IMR-90 (cell line): ENCODE measurements at places on chromosomes 11 and 22. TPM values are rescaled to one million over a fixed set of nuclear protein-coding genes. Genes with fewer than 3 reads are reported as not detected.

Gene RAB36
- 2.5 and 3.6 TPM in 2 replicates for total RNA-seq

Gene FGF19
- not detected in 2 replicates for total RNA-seq

Gene HTR3A
- not detected in 2 replicates for total RNA-seq

Gene SLC17A6
- not detected in 2 replicates for total RNA-seq

Gene TH
- total RNA-seq, result not detected in 2 replicates

Gene CHRM1
- not detected in 2 replicates for total RNA-seq

Gene BIK
- 0.18 and 0.28 TPM in 2 replicates for total RNA-seq

Gene LSP1
- total RNA-seq, result not detected in 2 replicates

Gene IGSF9B
- under 0.01 TPM in 1 of 2 replicates, not detected in the other for total RNA-seq

Gene PNPLA5
- 0.18 TPM in 1 of 2 replicates, not detected in the other for total RNA-seq

GRCh38 chr11:65651589-65652510 lies 10.9 kb downstream of the RELA start:
- peak; percentile 38 for DNase-seq

DNA sequence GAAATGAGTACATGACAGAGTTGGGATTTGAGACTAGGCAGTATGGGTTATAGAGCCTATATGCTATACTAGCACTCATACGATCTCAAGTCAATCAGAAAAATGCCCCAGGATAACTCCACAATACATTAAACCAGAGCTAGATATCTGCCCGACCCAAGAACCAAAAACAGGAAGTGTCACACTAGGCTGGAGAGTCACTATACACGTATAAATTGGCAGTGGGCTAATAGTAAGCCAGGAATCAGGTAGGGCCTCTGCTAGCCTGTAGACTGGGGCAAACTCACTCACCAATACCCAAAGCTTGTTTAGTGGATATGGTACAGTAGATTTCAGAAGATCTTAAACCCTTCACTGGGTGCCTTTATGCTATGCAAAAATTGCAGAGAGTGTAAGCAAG lies 16.2 kb upstream of the EIF4G2 start:
- no peak for DNase-seq

DNA sequence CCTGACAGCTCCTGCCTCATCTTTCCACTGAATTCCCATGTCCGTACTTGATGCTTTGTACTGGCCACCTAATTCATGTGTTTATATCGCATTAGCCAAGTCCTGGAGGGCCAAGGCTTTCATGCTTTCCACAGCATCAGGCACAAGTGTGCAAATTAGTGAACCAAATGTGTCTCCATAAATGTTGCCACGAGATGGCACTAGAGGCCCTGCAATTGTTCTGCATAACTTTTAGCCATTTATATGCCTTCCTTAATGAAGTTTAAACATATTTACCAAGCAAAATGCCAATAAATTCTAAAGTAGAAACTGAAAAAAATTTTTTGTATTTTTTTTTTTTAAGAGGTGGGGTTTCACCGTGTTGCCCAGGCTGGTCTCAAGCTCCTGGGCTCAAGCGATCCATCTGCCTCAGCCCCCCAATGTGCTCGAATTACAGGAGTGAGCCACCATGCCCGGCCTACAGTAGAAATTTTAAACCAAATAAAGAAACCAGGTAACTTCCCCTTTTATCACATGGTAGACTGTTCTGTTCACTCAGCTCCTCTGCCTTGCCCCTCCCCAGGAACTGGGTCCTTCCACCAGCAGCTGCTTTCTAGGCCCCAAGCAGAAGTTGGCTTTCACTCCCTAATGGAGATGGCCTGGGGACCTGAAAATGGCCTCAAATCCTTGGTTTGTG lies 20.8 kb upstream of the IL18BP start:
- peak; percentile 57 for DNase-seq

DNA sequence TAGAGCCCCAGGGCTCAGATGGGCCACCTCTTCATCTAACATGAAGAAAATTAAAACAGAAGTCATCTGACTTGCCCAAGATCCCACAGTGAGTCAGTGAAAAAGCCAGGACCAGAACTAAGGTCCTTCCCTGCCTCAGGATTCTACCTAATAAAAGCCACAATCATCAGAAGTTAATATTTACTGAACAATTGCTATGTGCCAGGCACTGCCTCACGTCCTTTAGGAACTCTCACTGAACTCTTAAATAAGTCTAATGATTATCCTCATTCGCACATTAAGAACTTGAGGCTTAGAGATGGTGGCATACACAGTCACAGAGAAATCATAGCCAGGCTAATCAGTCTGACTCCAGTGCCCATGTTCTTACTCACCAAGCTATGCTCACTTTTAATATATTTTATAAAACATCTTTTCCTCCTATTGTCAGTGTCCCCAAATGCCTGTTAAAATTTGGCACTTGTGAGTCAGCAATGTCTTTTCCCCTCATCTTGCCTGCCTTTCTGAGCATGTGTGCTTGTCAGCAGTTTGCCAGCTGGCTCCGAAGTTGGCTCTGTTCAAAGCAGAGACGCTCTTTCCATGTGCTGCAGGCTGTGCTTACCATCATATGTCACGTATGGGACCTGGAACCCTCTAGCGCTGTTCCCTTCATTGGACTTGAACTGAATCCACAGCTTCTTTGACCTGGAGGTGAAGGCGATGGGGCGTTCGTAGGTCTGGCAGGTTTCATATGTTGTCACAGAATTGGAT lies 21.5 kb upstream of the NRIP3 start:
- no peak for DNase-seq

DNA sequence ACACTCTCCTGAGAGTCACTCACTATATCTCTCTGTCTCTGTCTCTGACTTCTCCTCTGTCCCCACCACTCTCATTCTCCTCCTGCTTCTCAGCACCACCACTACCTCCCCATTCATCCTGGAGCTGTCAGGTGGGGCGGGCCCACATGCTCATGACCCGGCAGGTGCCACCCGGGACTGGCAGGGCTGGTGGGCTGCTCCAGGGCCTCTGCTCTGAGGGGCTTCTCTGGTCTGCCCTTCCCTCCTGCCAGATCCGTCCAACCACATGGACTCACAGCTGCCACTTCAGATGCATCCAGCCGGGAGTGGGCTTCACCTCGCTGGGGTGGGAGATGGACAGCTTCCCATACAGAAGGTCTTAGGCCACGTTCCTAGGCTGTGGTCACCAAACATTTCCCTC lies 4.8 kb upstream of the EMID1 start:
- no peak for DNase-seq

DNA sequence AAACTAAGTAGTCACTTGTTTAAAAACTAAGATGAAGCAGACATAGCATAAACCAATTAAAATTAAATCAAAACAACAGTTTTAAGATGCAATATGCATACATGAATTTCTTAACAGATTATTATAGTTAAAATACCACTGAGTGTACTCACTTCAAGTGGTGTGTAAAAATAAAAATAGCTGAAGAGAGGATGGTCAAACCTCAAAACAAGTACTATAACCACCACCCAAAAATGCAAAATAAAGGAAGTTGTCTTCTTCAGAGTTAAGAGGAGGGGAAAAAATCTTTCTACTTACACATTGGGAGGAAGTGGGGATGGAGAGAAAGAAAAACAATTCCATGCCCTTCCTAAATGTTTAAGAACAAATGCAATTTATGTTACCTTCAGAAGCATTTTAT lies 31.9 kb downstream of the RRAS2 start:
- no peak for DNase-seq

DNA sequence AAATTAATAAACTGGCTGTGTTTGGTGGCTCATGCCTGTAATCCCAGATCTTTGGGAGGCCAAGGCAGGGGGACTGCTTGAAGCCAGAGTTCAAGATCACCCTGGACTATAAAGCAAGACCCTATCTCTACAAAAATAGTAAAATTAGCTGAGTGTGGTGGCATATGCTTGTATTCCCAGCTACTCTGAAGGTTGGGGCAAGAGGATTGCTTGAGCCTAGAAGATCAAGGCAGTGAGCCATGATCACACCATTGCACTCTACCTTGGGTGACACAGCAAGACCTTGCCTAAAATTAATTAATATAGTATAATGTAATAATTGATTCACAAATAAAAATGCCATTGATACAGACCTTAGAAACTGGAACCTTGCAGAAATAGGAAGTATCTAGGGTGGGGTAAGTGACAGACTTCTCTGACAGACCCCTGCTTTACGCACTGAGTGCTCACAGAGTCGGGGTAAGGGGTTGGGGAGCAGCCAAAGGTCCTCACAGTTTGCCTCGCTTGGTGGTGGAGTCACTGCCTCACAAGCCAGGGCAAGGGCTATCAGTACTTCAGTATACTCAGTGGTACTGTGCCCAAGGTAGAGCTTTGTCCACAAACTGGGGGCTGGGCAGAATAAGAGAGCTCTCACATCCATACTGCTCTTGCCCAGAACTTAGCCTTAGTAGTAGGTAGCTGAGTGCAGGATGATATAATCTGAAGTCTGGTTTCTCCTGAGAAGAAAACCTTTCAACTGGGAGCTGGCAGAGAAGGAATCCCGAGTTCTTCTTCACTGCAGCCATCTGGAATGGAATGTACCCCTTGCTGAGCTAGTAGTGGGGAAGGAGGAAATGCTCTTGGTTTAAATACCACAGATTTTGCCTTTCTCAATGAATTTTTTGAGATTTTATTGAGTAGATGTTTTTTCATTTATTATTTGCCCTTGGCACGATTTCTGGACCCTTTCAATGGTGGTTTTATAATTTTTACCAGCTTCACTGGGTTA lies 65.5 kb downstream of the EMSY start:
- DNase-seq, result peak; percentile 56

- DNase-seq, result no peak
Observed at GRCh38 chr11:94545264-94546161, 1.8 kb downstream of the FUT4 start.

GRCh38 chr22:23401111-23401909 lies 178.8 kb downstream of the IGLL1 start:
- peak; percentile 75 for DNase-seq

- no peak for DNase-seq
Observed at GRCh38 chr11:108718466-108718865, 53.6 kb downstream of the DDX10 start.

GRCh38 chr11:104649002-104649401 lies 249.3 kb downstream of the CASP12 start:
- DNase-seq, result no peak

DNA sequence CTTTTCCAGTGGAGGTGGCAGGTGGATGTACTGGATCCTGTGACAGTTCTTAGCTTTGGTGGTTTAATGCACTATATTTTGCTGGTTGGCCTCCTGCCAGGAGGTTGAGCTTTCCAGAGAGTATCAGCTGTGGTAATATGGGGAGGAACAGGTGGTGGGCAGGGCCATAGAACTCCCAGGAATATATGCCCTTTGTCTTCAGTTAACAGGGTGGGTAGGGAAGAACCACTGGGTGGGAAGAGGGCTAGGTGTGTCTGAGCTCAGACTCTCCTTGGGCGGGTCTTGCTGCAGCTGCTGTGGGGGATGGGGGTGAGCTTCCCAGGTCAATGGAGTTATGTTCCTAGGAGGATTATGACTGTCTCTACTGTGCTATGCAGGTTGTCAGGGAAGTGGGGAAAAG lies 203.8 kb downstream of the DLG2 start:
- no peak for DNase-seq

DNA sequence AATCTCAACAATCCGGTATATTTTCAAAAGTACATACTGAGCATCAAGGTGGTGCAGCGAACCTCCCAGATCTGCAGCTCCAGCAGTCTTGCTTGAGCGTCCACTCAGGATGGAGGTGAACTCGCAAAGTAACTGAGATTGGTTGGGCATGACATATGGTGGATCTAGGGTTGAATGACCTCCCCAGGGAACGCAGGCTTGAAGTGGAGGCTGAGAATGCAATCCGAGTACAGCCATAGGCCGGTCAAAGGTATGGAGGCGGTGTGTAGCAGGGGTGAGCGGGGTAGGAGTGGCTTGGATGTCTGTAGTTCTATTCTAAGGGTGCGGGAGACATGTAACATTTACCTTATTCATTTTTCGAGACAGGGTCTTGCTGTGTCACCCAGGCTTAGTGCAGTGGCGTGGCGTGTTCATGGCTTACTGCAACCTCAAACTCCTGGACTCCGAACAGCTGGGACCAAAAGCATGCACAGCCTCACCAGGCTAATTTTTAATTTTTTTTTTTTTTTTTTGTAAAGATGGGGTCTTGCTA lies 631 bp upstream of the C22orf39 start:
- peak; percentile 43 for DNase-seq

- no peak for DNase-seq
Observed at GRCh38 chr11:73245461-73245860, 26.7 kb upstream of the P2RY6 start.

GRCh38 chr11:55701429-55701828 lies 39.4 kb downstream of the OR4C6 start:
- no peak for DNase-seq

- no peak for DNase-seq
Observed at GRCh38 chr11:124987096-124987495, 33.1 kb downstream of the CCDC15 start.

- DNase-seq, result no peak
Observed at GRCh38 chr22:30186041-30186440, 60.5 kb downstream of the LIF start.

DNA sequence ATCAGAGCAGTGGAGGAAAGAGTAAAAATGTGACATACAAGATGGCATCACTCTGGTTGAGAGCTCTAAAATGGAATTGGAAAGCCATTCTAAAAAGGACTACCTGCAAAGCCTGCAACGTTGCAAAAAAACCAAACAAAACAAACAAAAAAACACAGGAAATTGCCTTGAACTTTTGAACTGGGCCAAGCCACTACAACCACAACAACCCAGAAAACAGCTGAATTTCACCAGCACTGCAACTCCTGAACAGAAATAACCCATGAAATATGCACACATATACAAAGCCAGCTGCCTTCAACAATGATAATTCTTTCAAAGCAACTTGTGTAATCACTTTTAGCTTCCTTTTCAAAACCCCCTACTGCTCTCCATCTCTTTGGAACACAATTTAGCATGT lies 326.6 kb upstream of the LRRC4C start:
- no peak for DNase-seq

DNA sequence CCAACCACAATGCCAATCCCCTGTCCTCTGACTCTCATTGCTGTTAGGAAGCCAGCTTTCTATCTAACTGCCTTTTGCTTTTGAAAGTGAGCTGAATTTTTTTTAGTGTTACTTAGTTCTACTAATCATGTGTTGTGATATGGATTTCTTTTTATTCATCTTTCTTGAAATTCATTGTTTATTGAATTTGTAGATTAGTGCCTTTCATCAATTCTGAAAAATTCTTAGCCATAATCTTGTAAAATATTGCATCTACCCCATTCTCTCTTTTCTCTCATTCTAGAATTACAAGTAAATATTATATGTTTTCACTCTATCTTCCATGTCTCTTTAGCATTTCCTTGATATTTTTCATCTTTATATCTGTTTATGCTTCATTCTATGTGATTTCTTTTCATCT lies 47.8 kb downstream of the DDIAS start:
- no peak for DNase-seq
